ENCODE measurements at places on chromosomes 13 and 19.

GRCh38 chr13:25490236-25490635, 118.5 kb downstream of the ATP8A2 start:
- DNase-seq = no peak

GRCh38 chr19:38545596-38545995, 72.2 kb downstream of the MAP4K1 start:
- DNase-seq = no peak

- no peak for DNase-seq
These were observed 67.3 kb downstream of the EFNB2 start for GRCh38 chr13:106468207-106468606.

DNA sequence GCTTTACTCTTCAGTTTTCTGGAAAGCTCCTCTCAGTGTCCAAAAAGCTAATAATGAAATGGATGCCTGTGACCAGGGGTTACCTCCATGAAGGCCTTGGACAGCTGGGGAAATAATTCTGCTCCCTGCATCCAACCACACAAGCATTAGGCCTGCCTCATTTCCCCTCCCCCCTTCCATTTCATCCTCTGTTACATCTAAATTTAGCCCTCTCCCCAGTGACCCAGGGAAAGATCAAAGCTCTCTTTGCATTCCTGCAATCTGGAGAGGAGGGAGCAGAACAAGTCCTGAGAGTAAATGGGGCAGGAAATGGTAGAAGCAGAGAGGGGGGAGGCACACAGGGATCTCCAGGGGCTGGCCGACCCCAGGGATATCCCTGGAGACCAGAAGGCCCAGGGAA, 452.7 kb downstream of the TSHZ3 start:
- DNase-seq = no peak

All from T-helper 9 cell (primary cell).